Prostate gland (tissue), 2 donors: ENCODE measurements at places on chromosomes 4 and X.

DNA sequence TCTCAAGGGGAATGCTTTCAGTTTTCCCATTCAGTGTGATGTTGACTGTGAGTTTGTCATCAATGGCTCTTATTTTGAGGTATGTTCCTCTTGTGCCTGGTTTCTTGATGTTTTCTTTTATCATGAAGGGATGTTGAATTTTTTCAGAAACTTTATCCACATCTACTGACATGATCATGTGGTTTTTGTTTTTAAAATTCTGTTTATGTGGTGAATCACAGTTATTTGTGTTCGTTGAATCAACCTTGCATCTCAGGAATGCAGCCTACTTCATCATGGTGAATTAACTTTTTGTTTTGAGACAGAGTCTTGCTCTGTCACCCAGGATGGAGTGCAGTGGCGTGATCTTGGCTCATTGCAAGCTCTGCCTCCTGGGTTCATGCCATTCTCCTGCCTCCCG lies 263.1 kb upstream of the KLF3 start:
- no peak for DNase-seq

DNA sequence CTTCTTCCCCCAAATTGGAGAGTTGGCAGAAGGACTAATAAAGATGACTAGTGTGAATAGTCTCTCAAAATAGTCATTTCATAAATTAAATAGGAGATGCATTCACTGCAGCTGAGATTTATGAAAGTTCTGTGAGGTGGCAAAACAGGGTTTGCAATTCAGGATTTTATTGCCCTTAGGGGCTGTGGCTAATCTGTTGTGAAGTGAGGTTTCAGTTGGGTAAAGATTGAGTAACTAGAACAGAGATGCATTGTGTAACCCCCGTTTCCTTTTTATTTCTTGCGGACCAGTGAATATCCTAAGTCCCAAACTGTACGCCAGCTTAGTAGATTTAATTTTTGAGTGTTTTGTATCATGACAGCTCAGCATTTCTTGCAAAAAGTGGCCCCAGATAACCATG lies 16.2 kb upstream of the SCRG1 start:
- DNase-seq: no peak

- DNase-seq: no peak
Measured at GRCh38 chrX:124282580-124282979, 49.9 kb upstream of the TEX13D start.

DNA sequence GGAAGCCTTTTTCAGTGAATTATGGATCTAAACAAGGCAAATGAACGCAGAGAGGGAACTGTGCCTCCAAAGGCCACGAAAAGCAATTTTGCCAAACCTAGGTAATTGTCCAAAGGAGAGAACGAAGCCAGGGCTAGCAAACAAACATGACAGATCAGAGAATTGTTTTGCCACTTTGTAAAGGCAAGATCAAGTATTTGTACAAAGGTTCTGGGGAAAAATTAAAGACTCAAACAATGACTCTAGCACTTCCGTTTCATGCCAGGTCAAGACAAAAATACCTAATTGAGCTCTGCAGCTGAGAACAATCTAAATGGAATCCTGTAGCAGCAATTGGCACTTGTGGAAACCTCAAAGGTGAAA lies 8.5 kb downstream of the RBM47 start:
- no peak for DNase-seq

DNA sequence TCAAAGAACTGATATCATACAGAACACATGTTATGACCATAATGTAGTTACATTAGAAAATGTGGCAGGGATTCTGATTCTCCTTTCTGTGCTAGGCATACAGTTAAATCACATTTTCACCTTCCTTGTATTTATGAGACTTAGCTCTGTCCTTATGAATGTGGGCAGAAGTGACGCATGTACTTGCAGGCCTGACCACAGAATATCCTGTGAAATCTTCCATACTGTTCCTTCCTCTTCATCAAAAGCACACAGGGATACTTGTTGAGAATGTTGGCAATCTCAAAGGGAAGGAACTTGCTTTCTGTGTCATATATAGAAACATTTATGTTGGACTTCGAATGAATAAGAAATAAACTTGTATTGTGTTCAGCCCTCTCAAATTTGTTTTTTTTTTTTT lies 17.2 kb upstream of the MYOZ2 start:
- DNase-seq: no peak

DNA sequence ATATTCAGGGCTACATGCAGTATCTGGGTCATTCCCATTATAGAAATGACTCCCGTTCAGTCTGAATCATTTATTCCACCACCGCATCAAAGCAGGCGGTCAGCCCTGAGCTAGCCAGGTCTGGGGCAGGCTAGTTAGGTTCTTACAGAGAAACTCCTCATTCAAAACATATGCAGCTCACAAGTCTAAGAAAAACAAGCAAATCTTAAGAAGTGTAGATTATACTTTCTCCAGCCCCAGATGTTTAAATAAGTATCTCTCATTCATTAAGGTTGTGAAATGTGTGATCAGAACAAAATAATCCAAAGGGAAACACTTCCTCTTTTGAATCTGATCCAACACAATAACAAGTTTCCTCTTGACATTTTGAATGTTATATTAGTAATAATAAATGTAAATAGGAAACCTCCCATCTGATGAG lies 441.9 kb downstream of the INPP4B start:
- no peak for DNase-seq

- DNase-seq: no peak
Measured at GRCh38 chr4:7320206-7320797, 114.4 kb downstream of the PSAPL1 start.

DNA sequence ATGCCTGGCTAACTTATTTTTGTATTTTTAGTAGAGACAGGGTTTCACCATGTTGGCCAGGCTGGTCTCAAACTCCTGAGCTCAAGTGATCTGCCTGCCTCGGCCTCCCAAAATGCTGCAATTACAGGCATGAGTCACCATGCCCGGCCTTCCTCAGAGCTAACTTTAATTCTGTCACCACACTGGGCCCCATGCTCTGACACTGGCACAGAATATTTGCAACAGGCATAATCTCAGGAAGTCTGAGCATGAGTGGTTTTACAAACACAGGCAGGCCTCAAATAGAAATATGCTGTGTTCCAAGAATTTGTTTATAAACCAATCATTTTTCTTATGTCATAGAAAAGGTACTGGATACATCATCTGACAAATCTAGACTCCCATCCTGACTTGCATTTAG lies 32.7 kb upstream of the FAM9C start:
- DNase-seq: no peak

DNA sequence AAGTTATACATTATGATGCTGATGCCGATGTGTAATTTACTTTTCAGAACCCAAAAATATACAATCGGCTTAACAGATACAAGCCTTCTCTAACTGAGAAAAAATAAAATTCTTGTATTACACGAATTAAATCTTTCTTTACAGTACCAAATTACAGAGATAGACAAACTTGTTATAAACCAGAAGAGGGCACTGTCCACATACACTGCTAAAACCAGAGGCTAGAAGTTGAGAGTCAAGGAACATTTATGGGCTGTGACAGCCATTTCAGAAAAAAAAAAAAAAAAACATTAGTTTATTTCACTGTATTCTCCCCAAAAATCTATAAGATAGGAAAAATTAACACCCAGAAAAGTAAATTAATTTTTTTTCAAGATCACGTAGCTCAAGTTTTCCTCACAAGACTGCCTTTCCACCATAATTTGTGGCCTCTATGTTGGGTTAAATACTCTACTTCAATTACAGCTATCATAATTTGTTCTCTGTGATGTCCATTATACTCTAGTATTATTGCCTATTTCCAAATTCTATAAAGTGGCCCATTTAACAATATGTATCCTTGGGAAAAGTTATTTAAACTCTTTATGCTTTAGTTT lies 12.0 kb downstream of the EREG start:
- no peak for DNase-seq

- no peak for DNase-seq
Measured at GRCh38 chrX:151604931-151605330, 41.5 kb downstream of the PASD1 start.

DNA sequence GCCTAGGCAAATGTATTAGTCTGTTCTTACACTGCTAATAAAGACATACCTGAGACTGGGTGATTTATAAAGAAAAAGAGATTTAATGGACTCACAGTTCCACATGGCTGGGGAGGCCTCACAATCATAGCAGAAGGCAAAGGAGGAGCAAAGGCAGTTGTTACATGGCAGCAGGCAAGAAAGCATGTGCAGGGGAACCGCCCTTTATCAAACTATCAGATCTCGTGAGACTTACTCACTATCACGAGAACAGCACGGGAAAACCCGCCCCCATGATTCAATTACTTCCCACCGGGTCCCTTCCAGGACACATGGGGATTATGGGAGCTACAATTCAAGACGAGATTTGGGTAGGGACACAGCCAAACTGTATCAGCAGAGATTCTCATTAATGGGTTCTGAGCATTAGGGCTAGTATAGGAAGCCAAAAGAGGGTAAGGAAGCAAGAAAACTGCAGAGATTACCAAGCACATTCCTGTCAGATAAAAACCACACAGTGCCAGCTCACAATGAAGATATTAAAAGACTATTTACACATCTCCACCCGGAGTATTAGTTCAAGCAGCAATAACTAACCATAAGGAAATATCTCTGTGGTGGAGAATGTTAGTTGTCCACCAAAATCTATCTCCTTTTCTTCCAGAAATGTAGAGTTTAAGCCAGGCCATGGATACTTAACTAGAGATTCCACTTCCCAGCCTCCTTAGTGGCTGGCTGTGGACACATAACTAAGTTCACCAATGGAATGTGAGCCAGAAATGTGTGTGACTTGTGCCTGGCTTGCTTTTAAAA lies 61.2 kb upstream of the HOPX start:
- no peak for DNase-seq

- DNase-seq: no peak
Measured at GRCh38 chr4:14716691-14717090, 285.6 kb upstream of the CPEB2 start.

- DNase-seq: no peak
Measured at GRCh38 chrX:69759921-69760625, 144.2 kb downstream of the EDA start.

- DNase-seq: no peak
Measured at GRCh38 chr4:2219233-2219760, 22.6 kb downstream of the HAUS3 start.

- no peak for DNase-seq
Measured at GRCh38 chr4:79272126-79272525, 53.7 kb downstream of the NAA11 start.

GRCh38 chr4:62194342-62194741 lies 994.2 kb downstream of the ADGRL3 start:
- no peak for DNase-seq

DNA sequence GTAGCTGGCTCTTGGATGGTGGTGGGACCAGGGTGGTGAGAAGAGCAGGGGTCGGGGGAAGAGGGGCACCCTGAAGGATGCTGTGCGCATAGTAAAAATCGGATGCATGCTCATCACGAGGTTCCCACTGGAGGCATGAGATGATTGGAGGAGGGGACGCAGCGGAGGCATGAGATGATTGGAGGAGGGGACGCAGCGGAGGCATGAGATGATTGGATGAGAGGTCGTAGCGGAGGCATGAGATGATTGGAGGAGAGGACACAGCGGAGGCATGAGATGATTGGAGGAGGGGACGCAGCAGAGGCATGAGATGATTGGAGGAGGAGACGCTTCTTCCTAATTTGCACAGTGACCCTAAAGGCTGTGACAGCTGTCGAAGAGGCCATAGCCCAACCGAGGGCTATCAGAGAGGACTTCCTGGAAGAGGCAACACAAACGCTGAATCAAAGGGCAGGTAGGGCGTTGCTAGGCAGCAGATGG lies 106.7 kb downstream of the ADRA2C start:
- DNase-seq: no peak

DNA sequence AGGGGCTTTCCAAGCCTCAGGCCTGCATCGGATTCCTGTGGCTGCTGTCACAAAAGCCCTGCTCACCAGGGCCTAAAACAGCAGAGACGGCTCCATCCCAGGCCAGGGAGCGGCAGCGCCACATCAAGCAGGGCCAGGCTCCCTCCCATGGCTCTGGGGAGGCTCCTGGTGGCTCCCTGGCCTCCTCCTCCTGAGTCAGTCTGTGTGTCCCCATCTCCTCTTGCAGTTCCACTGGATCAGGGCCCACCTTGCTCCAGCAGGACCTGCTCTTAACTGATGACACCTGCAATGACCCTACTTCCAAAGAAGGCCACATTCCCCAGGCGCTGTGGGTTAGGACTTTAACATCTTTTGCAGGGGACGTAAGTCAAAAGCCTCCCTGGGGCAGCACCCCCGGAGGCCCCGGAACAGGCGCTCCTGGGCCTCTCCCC lies 51.9 kb downstream of the CPZ start:
- DNase-seq: no peak

DNA sequence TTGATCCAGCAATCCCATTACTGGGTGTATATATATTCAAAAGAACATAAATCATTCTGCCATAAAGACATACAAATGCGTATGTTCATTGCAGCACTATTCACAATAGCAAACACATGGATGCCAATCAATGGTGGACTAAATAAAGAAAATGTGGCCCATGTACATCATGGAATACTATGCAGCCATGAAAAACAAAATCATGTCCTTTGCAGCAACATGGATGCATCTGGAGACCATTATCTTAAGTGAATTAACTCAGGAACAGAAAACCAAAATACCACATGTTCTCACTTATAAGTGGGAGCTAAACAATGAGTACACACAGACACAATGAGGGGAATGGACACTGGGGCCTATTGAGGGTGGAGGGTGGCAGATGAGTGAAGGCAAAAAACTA lies 81.6 kb downstream of the ABCB7 start:
- no peak for DNase-seq

- DNase-seq: no peak
Measured at GRCh38 chrX:153547195-153547594, 29.8 kb downstream of the ATP2B3 start.
